Stimulated activated CD8-positive, alpha-beta memory T cell treated with anti-CD3 and anti-CD28 coated beads, Interleukin-4, amount 100 ng/mL, for 4 hours (primary cell): ENCODE measurements at places on chromosomes 4 and X.

- DNase-seq = no peak
These were observed 2.8 kb downstream of the HELT start for GRCh38 chr4:185020863-185021761.

DNA sequence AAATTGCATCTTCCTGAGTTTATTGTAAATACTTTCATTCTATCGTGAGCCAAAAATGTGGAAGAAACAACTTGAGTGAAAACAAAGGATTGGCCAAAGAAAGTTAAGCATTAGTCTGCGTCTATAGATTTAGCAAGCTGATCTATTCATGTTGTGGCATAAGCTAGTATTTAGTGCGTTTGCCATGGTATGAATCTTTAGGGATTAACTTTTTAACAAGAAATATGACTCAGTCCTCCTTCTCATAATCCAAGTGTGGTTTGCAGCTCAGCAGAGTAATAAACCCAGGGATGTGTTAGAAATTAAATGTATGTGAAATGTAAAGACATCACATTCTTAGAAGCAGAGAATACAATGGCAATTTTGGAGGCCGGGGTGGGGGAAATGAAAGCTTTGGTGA is 1110.9 kb downstream of the NLGN4X start:
- no peak for DNase-seq

DNA sequence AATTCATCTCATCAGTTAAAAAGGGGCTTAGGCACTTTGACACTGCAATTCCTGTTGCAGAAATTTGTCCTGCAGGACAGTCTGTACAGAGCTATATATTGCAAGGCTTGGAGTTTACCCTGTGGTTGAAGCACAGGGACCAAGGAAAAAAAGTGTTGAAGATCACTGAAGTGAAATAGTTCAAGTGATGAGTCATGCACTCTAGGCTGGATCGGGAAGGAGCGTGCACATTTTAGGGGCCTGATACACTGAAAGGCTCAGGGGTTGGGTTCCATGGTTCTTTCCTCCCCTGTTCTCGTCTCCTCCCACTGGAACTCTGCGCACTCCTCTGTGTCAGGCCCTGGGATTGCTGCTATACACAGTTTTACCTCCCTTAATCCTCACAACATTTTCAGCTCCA is 104.9 kb upstream of the ARMCX2 start:
- DNase-seq = no peak

GRCh38 chr4:163755013-163755412 is 260.5 kb downstream of the TMA16 start:
- no peak for DNase-seq

- DNase-seq = no peak
These were observed 18.7 kb downstream of the CHM start for GRCh38 chrX:86028681-86029080.

- no peak for DNase-seq
These were observed 40.1 kb upstream of the GPR78 start for GRCh38 chr4:8540072-8540471.

DNA sequence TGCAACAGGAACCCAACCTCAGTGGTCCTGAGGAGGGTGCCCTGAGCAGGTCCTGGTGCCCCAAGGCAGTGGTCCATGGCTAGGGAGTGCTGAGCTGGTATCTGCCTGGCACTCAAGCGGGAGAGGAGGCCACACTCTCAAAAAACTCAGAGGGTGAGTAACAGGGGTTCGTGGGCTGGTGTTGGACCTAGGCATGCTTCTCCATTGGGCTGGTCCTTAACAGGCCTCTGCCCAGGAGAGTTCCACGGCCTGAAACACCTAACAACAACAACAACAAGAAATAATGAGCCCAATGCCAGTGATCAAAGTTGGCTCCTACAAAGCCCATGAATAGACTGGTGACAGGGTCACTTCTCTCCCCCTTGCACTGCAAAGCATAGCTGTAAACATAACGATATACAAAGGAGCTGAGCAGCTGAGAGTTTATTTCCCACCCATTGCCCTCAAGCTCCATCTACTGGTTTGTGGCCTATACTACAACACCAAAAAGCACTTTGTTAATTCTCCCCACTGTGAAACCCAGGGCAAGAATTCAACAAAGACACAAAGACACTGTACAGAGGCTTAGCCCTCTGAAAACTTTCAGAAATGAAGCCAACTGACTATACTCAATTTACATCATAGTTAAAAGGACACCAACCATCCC is 736.1 kb upstream of the ADGRL3 start:
- DNase-seq = no peak

DNA sequence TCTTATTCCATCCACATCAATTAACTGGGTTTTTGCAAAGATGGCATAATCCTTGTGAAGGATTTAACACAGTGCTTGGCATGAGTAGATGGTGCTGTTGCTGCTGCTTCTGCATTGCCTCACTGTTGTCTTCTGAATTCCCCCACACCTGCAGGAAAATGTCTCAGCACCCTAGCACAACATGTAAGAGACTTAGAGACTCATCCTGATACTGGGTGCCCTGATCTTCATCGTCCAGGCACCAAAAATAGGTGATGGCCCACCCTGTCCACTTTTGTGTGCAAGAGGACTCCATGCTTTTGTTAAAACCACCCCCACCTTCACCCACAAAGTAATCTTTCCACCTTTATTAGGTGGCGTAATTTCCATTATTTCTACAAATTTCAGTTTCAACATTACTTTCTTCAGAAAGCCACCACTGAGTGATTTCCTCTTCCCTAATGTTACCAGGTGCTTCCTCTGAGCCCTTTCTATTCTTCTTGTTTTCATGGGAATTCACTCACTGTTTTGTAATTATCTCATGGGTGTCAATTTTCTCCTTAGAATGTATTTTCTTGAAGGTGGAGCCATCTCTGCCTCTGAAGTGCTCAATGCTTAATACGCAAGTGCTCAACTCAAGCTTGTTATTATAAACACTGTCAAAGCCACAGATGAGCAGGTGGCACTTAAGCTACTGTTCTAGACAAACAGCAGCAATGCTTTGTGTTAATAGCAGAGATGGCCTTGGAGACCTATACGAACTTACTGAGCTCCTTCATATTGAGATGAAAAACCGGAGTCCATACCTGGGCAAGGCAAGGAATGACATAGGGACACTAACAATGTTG is 89.5 kb downstream of the HS3ST1 start:
- DNase-seq = no peak

DNA sequence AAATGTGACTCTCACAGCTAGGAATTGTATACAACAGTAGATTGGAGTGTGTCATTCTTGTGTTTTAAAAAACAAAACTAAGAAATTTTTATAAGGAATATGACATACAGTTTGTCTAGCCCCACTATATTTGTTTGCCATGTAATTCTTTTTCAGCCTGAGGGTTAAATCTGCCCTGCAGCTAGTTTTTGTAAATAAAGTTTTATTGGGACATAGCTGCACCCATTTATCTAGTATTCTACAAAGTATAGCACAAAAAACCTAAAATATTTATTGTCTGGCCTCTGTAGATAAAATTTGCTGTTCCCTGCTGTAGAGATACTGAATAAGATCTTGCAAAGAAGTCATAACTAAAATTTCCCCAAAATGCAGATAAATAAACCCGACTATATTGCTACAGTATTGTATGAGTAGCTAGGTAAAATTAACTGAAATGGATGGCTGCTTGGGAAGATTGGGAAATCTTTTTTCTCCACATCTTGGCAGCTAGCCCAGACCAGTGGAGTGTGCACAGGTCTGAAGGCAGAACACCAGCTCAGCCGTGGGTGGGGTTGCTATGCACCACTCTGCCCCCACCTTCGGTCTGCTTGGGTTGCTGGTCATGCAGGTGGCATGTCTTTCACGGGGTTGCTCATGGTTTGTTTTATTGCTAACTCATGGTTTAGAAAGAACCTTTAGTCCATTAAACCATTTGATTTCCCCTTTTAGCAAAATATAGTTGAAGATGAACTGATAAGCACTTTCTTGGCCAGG is 127.9 kb downstream of the KLHL8 start:
- no peak for DNase-seq

- DNase-seq = no peak
These were observed 31.6 kb upstream of the CT47C1 start for GRCh38 chrX:119041175-119041574.

- no peak for DNase-seq
These were observed 66.0 kb upstream of the STOX2 start for GRCh38 chr4:183838987-183839712.

- DNase-seq = no peak
These were observed 77.6 kb downstream of the PDE5A start for GRCh38 chr4:119550857-119551532.

DNA sequence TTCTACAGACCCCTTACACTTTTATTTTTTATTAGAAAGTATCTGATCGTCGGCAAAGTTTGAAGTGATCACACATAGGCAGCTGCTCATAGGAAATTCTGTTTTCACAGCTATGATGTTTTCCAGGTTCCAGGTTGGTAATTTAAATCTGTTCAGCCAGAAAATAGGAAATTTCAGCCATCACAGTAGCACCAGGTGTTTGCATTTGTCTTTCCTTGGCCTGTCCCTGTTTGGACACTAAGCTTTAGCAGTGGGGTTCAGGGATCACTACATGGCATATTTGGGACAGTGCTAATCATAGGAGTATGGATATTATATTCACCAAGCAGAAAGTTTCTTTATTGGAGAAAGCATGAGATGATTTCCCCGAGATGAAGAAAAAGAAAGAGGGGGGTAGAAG is 92.9 kb downstream of the ANK2 start:
- DNase-seq = no peak

- peak; percentile 7 for DNase-seq
These were observed 626 bp upstream of the CEP135 start for GRCh38 chr4:55947912-55948725.

GRCh38 chr4:36917413-36917812 is 327.1 kb upstream of the NWD2 start:
- DNase-seq = no peak

DNA sequence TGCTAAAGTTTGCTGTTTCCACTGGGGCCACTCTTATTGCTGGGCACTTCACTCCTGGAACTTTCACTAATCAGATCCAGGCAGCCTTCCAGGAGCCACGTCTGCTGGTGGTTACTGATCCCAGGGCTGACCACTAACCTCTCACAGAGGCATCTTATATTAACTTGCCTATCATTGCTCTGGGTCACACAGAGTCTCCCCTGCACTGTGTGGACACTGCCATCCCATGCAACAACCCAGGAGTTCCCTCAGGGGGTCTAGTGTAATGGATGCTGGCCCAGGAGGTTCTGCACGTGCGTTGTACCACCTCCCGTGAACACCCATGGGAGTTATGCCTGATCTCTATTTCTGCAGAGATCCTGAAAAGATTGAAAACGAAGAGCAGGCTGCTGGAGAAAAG is 41.8 kb upstream of the IQSEC2 start:
- no peak for DNase-seq

GRCh38 chr4:76640353-76640910 is 205.4 kb downstream of the SHROOM3 start:
- no peak for DNase-seq
